CD4-positive, alpha-beta T cell (primary cell): ENCODE measurements at places on chromosomes 2 and 18.

GRCh38 chr18:38552732-38553321 lies 987.2 kb upstream of the CELF4 start:
- no peak for DNase-seq

GRCh38 chr18:76496194-76496890 lies 1.3 kb upstream of the ZNF516 start:
- peak; percentile 47 for DNase-seq

GRCh38 chr2:31382452-31383120 lies 32.0 kb downstream of the XDH start:
- no peak for DNase-seq

DNA sequence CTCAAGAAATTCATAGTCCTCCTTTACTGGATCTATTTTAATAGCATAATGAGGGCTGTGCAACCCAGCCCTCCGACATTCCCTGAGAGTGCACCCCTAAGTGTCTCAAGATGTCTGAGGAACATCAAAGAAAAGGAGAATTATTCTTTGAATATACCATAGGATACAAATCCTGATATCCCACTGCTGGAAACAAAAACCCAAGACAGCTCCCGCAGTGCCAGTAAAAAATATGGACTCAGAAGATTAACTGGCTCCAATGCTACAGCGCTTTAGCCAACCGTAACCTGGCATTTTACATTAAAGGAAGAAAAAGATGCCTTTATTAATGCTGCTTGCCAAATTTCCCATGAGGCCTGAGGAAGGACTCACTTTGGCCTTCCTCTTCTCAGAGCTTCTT lies 168.4 kb downstream of the TTC32 start:
- no peak for DNase-seq

GRCh38 chr2:100819370-100820272 lies at the start of gene NPAS2:
TSS of gene NPAS2 (plus strand) at chr2:100820139. CDS start at chr2:100904755, 84,616 bp downstream.
- DNase-seq, result no peak

DNA sequence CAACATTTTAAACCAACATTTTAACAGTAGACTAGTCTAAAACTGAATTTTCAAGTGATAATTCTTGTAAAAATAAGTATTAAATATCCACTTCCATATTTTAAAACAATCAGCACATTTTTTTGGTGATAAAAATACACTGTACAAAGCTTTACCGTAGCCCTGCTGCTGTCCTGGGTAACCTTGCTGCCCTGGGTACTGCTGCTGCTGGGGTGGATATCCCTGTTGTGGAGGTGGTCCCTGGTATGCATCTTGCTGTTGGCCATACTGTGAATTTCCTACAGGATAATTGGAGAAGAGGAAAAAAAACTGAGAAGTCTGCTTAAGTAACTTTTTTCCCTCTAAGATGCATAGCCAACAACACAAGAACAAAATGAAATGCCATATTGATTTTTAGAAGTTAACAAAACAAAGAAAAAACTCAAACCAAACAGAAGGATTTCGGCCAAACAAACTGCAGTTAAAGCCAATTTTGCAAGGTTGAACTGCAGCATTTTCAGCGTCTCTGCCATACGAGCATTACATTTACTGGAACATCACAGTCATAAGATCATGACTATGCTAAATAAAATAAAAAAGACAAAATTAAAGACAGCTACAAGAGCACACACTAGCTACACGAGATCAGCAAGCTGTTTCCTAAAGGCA lies 55.4 kb downstream of the SS18 start:
- no peak for DNase-seq

DNA sequence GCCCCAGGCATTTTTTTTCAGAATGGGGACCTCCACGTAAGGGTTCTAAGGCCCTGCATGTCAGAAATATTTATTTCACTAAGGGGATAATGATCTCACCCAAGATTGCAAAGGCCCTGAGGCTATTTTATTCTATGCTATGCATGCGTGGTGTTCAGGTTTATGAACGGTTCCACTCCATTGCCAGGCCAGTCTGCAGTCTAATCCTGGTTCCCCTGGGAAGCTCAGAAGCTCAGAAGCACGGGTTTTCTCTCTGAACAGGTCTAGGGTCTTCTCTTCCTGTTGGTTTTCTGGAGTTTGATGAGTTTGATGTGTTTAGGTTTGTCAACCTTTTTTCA lies 256.4 kb upstream of the PXDN start:
- no peak for DNase-seq
